SJCRH30 (cell line): ENCODE measurements at places on chromosomes 11 and 22.
A peak's percentile ranks its signal among the peaks of the same experiment; 100 is the strongest.

DNA sequence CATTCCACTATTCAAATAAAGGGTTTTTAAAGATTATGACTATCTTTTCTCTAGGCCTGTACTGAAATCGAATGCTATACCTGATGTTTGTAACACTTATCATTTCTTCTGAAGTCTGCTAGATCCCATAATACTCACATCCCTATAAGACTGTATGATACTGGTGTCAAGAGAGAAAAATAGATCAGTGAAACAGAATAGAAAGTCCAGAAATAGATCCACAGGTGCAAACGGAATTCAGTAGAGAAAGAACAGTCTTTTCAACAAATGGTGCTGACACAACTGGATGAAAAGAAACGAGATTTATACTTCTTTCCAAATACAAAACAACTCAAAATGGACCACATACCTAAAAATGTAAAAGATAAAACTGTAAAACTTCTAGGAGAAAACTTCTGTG, 143.2 kb downstream of the APOL5 start:
- DNase-seq, result no peak

DNA sequence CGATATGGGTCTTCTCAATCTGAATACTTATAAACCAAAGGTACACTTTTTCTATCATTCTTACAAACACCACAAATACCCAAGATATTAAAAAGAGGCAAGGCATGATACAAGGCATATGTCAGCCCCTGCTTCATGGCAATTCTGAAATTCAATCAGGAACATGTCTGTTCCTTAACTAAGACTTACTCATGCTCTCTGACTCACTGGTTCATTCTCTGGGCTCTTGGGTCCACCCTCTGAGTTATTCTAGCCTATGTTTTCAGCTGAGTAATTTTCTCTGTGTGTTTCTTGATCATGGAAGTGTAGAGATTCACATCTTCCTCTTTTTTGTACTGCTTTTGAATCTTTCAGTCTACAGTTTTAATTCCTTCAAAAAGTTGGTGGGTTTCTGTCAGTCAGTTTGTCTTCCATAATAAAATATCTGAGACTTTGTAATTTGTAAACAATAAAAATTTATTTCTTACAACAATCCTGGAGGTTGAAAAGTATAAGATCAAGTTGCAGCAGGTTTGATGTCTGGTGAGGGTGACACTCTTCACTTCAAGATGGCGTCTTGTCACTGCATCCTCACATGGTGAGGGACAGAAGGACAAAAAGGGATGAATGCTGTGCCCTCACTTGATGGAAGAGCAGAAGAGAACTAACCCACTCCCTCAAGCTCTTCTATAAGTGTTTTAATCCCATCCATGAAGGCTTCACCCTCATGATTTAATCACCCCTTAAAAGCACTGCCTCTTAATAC, 211.7 kb downstream of the FAM76B start:
- no peak for DNase-seq

DNA sequence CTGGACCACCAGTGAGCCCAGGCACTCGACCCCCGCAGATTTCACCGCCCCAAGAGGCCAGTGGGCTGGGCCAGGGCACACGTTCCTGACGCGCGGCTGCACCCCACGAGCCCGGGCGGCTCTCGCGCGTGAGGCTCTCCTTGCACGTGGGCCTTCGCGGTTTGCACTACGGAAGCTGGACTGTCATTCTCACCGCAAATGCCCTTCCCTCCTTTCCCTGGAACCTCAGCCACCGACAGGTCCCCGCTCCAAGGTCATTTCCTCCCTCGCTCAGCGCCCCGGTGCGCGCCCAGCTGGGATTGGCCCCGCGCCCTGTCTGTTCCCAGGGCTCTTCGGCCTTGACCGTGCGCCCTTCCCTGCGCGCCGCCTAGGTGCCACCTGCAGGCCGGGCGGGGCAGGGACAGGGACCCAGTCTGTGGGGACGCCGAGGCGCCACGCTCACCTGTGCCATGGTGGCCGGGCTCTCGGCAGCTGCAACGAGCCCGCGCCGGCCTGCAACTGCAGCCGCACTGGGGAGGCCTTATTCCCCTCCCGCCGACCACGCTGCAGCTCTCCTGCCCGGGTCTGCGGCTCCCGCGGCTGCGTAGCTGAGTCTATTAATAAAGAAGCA, 2.1 kb upstream of the CPT1A start:
- no peak for DNase-seq

DNA sequence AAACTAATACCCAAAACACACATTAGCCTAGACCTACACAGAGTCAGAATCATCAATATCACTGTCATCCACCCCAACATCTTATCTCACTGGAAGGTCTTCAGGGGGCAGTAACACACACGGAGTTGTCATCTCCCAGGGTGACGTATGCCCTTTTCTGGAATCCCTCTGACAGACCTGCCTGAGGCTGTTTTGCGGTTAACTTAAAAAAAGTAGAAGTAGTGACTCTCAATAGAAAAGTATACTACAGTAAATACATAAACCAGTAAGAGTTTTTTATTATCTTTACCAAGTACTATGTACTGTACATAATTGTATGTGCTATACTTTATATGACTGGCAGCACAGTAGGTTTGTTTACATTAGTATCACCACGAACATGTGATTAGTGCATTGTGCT, 80.5 kb downstream of the PGR start:
- DNase-seq, result peak; percentile 7

DNA sequence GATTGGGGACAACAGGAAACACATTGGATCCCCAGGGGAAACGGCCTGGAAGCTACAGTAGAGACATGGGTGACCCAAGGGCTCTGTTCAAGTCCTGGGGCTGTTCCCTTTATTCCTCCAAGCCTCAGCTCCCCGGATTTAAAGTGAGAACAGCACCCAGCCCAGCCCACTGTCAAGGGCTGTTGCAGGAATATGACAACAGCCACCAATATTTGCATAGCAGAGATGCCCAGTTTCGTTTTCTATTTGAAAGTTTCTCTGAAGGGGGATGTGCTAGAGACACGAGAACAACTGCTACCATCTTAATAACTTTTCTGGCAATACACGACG, 81.1 kb upstream of the WNT7B start:
- no peak for DNase-seq

DNA sequence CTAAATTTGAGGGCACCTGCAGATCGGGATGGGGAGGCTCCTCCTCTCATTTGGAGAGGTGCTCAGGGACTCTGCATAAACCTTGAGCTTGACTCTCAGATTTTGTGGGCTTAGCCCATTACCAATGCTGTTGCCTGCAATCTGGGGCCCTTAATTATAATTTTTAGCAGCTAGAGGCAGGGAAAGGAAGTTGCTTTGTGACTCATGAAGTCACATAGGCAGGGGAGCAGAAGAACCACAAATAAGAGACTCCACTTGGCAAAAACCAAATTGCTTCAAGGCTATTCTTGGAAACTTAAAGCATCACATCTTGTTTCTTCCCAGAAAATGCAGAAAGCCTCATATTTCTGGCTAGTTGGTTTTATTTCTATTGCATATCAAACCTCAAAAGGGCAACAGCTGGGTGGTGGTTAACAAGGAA, 46.9 kb downstream of the MICAL2 start:
- no peak for DNase-seq

DNA sequence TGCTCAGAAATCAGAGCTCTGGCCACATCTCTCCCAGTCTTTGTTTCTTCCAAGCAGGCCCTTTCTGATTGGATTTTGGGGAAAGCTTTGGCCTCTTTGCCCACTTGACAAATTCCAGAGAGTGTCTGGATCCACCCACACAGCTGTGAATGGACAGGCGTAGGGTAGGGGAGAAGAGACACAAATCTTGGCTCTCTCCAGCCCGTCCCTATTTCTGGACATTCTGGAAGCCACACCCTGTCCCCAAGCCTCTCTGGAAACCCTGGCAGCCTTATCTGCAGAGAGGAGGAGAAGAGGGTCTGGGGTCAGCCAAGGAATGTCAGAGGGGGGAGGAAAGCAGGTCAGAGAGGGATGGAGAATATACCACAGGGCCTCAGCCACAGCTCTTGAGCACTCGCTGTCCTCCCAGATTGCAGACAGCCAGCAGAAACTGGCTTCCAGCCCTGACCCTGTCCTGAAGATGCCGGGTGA, 59.5 kb upstream of the WNT11 start:
- no peak for DNase-seq

DNA sequence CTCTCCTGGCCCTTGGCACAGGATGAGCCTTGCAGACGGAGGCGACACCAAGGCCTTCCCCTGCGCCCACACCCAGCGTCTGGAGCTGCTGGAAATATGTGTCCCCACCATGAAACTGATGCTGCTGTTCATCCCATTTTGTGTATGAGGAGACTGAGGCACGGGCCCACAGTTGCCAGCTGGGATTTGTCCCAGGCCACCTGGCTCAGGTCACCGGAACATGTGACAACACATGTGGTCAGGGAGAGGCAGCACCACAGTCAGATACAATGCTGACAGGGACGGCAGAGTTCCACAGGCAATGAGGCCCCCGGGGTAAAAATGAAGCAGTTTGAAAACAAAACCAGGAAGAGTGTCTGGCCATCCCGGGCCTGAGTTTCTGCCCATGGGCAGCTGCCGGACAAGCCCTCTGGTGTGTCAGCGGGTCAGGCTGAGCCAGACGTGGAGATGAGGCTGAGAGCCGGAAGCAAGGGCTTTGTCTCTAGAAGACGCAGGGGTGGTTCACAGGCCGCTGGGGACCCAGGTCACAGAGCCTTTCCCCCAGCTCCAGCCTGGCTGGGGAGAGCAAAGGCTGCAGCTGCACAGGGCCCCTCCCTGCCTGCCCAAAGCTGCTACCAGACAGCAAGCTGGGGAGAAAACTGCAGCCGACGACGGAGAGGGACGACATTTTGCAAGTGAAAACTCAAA, 80.7 kb downstream of the CDKN1C start:
- peak; percentile 58 for DNase-seq

GRCh38 chr11:131584785-131585592, 214.6 kb downstream of the NTM start:
- no peak for DNase-seq

GRCh38 chr22:47850644-47851151, 1088.2 kb downstream of the TBC1D22A start:
- DNase-seq, result peak; percentile 90

GRCh38 chr11:12893787-12894672, 115.1 kb upstream of the RASSF10 start:
- peak; percentile 61 for DNase-seq

DNA sequence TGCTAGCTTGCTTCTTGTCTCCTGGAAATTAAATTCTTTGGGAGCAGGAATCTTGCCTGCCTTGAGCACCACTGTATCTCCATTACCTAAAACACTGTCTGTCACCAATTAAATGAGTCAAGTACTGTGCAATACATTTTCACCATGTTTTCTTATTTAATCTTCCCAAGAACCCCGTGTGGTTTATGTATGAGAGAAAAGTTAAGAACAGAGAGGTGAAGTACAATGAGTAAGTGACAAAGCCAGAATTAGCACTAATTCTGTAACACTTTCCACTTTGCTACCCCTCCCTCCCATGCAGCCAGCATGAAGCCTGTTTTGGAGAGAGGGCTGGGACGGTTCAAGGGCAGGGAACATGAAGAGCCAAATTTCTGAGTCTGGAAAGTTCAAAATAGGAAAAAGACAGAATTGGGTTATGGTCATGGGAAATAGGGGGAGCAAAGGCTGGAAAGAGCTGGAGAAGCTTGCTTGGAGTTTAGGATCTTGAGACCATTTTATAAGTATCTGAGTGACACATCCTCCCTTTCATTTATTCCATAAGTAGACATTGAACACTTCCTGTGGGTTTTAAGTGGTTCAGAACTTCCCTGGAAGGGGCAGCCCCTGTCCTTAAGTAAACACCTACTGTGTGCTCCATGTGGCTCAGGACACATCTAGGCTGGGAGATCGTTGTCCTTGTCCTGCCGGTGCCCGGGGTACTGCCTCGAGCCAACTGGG, 60.5 kb upstream of the CHST1 start:
- no peak for DNase-seq
